ENCODE measurements at places on chromosomes 6 and 20. TPM values are rescaled to one million over a fixed set of nuclear protein-coding genes. Genes with fewer than 3 reads are reported as not detected.

Gene PRDM13
- not detected for total RNA-seq

Gene SLC52A3
- total RNA-seq: 2.2 TPM

- H3K27me3 ChIP-seq: no peaks in the 10 kb centered on the region
- no peaks in the 10 kb centered on the region for H3K4me1 ChIP-seq
- H3K36me3 ChIP-seq: no peaks in the 10 kb centered on the region
- H3K27ac ChIP-seq: no peak overlapping the region
These were observed 440.2 kb downstream of the RFPL4B start for GRCh38 chr6:112787371-112787770.

GRCh38 chr6:42140032-42140431 is 2.4 kb downstream of the C6orf132 start:
- H3K4me3 ChIP-seq: no peak overlapping the region
- H3K27ac ChIP-seq: no peak overlapping the region
- no peak for DNase-seq
- no peaks in the 10 kb centered on the region for H3K36me3 ChIP-seq

GRCh38 chr20:17875106-17875980 is 93.3 kb downstream of the SNX5 start:
- H3K27me3 ChIP-seq: no peaks in the 10 kb centered on the region
- peak overlapping the region; percentile 72 for H3K27ac ChIP-seq
- DNase-seq: no peak
- H3K36me3 ChIP-seq: no peaks in the 10 kb centered on the region

DNA sequence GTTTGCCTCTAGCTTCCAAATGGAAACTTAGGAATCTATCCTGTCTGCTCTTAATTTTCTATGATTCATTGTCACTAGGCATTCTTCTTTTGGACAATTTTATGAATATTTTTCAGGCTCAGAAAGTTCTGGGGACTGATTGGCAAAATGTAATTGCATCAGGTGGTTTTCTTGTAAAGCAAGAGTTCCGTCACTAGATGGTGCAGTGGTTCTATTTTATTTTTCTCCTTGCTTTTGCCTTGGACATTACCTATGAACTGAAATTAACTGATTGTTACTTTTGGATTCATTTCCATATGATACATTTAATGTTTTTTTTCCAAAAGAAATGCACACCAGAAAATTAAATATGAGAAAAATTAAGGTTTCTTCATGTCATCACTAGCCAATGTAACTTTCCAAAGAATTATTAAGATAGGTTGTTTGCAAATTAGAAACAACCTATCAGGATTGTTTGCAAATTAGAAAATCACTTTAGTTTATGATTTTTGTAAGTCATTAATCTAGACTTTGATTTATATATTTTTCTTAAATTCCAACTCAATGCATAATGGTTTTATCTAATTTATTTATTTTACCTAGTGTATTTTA is 48.0 kb downstream of the TMEM170B start:
- H3K4me3 ChIP-seq: no peak overlapping the region
- H3K4me1 ChIP-seq: no peaks in the 10 kb centered on the region
- no peak for DNase-seq
- H3K27ac ChIP-seq: no peak overlapping the region
- H3K36me3 ChIP-seq: no peaks in the 10 kb centered on the region
- no peaks in the 10 kb centered on the region for H3K27me3 ChIP-seq

DNA sequence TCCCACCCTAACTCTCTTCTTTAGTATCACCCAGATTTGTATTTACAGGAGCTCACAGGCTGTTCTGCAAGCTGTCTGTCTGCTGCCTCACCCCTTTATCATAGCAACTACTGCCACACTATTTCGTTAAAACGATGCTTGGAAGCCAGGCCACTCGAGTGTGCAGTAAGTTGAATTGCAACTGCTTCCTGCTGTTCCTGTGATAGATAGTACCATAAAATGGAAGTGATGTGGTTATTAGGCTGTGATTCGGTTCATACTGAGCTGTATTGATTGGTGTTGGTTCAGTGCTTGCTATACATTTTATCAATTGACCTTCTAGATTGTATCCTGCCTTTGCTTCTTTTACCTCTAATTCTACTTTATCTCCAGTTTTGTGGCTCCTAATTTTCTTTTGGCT is 325.4 kb downstream of the RNF144B start:
- DNase-seq: no peak
- no peaks in the 10 kb centered on the region for H3K27me3 ChIP-seq
- no peaks in the 10 kb centered on the region for H3K4me1 ChIP-seq
- H3K4me3 ChIP-seq: no peak overlapping the region

DNA sequence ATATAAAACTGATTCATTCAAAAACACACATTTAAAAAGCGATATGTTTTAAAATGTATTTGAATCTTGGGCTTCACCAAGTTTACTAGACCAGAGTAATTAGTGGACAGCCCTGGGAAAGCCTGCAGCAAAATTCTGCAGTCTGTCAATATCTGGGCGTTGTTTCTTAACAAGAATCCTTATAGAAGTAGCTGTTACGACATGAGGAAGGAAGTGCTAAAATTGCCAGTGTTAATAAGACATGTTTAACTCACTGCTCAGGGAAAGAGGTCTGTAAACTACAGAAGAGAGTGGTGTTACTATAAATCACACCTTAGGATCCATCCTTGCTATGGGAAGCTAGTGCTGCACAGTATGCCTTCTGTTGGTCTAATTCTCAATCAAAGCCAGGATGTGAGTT is 120.6 kb downstream of the TBX18 start:
- DNase-seq: no peak
- no peak overlapping the region for H3K4me3 ChIP-seq
- H3K27me3 ChIP-seq: no peaks in the 10 kb centered on the region
- no peaks in the 10 kb centered on the region for H3K36me3 ChIP-seq
- no peaks in the 10 kb centered on the region for H3K4me1 ChIP-seq

- H3K4me3 ChIP-seq: no peak overlapping the region
- peaks cover 4% of the 10 kb centered on the region for H3K4me1 ChIP-seq
- no peaks in the 10 kb centered on the region for H3K27me3 ChIP-seq
- no peaks in the 10 kb centered on the region for H3K36me3 ChIP-seq
- H3K27ac ChIP-seq: no peak overlapping the region
- DNase-seq: no peak
These were observed 29.8 kb upstream of the ERVFRD-1 start for GRCh38 chr6:11141295-11141694.

DNA sequence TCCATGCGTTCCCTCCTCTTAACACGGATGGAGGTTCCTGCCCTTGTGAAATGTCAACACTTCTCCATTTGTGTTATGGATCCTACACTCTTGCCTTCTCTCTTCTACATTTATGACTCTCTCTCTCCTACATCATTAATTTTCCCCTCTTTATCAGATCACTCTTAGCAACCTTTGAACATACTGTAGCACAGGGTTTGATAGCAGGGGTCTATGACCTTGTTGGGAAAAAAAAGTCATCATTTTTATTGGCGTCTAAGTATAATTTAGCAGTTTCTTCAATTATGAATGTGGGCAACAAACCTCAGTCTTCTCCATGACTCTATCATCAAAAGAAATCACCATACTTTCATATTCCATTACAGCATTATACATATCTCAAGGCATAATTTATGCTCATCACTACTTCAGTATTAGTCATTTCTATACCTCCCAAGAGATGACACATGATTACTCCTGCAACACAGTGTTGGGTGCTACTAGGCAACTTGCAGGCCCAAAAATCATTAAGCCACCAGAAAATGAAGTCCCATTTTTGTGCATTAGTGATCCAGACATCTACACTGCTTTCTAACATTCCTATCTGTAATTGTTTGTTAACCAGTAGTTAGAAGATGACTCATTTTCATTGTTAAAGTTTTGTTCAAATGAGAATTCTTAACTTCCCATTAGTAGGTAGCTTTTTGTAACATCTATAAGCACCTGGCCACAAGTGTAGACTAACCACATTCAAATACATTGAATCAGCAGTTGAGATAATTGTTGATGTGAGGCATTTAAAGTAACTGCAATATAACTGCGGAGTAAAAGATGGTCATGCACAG is 9.5 kb downstream of the CYP39A1 start:
- no peaks in the 10 kb centered on the region for H3K4me1 ChIP-seq
- no peak for DNase-seq
- H3K27ac ChIP-seq: no peak overlapping the region
- no peaks in the 10 kb centered on the region for H3K27me3 ChIP-seq
